Keratinocyte (primary cell): ENCODE measurements at places on chromosomes 2 and 18.

DNA sequence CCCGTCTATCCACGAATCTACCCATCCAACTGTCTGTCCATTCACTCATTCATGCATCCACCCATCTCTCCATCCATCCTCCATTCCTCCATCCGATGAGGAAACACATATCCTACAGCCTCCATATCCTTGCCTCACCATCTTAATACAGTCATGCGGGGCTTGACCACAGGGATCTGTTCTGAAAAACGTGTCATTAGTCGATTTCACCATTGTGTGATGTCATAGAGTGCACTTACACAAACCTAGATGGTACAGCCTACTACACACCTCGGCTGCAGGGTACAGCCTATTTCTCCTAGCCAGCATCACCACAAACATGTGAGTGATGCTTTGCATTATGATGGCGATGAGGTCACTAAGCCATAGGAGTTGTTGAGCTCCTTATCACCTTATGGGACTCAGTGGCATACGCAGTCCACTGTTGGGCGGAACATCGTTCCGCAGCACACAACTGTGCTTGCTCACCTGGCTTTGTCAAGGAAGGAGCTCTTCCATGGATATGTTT is 1.9 kb upstream of the NT5DC4 start:
- no peaks in the 10 kb centered on the region for H3K27me3 ChIP-seq
- DNase-seq: no peak
- peaks cover 9% of the 10 kb centered on the region for H3K4me1 ChIP-seq
- no peaks in the 10 kb centered on the region for H3K36me3 ChIP-seq

DNA sequence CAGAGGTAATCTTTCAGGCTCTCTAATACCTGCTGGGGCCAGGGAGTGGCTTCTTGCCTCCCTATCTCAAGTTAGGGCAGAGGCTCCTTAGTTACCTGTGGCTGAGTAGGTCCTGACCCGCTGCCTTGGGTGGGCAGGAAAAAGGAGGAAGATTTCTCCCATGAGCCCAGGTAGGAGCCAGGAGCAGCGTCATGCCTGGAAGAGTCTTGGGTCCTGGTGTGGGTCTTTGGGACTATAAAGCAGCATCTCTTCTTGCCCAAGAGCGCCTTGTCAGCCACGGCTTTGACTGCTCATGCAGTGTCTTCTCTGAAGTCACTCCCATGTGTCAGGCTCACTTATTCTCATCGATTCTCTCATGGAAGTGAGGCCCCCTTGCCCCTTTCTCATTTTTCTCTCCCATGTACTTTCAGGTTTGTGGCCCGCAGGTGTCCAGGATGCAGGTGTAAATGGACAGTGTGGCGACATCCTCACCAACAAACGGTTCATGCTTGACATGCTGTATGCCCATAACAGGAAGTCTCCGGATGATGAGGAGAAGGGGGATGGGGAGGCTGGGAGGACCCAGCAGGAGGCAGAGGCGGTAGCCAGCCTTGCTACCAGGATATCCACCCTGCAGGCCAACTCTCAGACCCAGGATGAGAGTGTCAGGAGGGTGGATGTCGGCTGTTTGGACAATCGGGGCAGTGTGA is 111.2 kb downstream of the TPGS2 start:
- no peaks in the 10 kb centered on the region for H3K27me3 ChIP-seq
- H3K27ac ChIP-seq: no peak overlapping the region
- no peaks in the 10 kb centered on the region for H3K36me3 ChIP-seq
- H3K4me1 ChIP-seq: no peaks in the 10 kb centered on the region
- no peak overlapping the region for H3K4me3 ChIP-seq

DNA sequence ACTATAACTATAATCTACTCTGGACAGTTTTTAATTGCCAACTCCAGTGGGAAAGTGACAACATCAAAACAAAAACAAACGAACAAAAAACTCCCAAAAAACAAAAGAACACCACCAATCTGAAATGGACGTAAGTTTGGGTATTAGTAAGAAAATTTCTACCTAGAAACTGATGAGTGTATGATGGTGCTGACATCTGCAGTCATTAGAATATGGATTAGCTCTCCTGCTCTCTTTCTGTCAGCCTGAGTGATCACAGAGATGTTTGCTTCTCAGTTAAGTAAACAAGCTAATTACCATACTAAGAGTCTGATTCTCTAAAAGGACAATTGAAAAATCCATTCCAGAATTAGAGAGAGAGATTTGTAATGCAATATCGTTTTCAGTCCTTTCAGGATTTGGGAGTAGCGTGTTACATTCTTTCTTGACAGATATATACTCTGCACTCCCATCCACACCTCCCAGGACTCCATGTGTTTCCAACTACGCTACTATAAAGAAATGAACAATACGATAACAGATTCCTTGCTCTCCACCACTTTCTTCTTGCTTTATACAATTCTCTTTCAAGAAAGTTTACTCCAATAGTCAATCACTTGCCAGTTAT is 1347.4 kb upstream of the PIK3C3 start:
- H3K4me3 ChIP-seq: no peak overlapping the region
- H3K27ac ChIP-seq: no peak overlapping the region
- no peaks in the 10 kb centered on the region for H3K36me3 ChIP-seq
- no peaks in the 10 kb centered on the region for H3K27me3 ChIP-seq
- no peak for DNase-seq

- no peak overlapping the region for H3K4me3 ChIP-seq
- H3K27ac ChIP-seq: no peak overlapping the region
- no peaks in the 10 kb centered on the region for H3K4me1 ChIP-seq
- no peaks in the 10 kb centered on the region for H3K27me3 ChIP-seq
- DNase-seq: no peak
Observed at GRCh38 chr2:203599509-203599908, 64.4 kb upstream of the RAPH1 start.

GRCh38 chr2:235026649-235027557 is 75.1 kb downstream of the SH3BP4 start:
- H3K36me3 ChIP-seq: no peaks in the 10 kb centered on the region
- H3K27ac ChIP-seq: peak overlapping the region; percentile 100
- H3K27me3 ChIP-seq: no peaks in the 10 kb centered on the region
- peak; percentile 99 for DNase-seq
- peaks cover 65% of the 10 kb centered on the region for H3K4me1 ChIP-seq

DNA sequence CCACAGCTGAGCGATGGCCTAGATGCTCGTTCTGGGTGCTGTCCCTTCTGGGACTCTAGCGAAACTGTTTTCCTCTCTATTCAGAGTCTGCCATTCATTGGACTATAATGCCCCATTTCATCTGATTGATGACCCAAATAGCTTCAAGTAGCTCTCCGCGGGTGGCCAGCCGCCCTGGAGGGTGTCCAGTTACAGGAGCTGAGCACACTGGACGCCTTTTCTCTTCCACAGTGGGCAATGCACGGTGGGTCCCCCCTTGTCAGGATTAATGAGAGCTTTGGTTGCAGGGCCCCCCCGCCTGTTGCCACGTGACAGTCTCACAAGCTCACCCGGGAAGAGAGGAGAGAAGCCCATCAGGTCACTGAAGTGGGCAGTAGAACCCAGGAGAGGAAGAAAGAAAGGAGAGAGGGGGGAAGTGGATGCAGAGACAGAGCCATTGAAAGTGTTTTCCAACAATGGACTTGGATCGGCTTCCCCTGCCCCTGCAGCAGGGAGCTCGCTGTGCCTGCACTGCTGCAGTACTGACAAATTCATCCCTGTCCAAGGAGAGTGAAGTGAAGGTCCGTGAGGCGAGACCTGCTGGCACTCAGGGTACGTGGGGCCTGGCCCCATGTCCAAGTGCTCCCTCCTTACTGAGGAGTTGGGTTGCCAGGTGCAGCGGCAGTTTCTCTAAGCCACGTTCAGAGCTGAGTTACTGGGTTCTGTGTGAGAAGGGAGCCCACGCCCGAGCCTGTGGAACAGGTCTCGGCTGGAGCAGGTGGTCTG is 44.8 kb downstream of the DIPK1C start:
- H3K27ac ChIP-seq: no peak overlapping the region
- H3K4me1 ChIP-seq: no peaks in the 10 kb centered on the region
- no peaks in the 10 kb centered on the region for H3K27me3 ChIP-seq
- H3K36me3 ChIP-seq: no peaks in the 10 kb centered on the region
- no peak for DNase-seq

DNA sequence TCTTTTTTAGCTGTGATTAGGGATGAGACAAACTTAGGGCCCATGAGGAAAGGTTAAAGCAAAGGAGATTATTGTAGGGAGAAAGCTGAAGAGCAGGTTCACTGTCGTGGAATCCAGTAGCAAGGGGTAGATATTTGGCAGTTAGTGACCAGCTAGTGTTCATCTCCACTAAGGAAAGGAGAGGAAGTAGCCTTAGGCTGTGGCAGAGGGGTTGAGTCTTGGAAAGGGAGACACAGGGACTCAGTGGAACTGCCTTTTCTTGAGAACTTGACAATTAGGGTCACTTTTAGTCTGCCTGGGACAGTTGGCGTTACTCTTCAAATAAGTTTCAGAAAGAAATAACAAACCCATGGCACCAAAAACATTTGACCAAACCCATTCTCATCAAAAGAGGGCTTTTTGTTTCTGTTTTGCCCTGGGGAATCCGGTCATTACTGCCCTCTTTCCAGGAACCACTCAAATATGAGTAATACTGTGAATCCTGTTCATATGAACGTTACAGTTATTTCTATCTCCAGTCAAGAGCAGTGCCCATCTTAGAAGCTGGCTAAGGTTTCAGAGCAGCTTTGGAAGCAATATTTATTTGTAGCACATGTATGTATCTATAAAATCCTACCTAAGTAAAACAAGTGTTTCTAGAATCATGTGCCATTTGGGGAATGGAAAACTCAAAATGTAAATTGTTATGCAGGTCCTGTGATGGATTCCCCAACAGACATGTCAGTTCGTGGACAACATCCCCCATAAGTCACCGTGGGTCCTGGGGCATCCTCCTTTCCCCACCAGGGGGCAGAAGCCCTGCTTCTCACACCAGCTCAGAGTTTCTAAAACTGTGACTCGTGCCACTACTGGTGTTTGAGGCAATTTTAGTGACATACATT is 77.3 kb upstream of the PHLPP1 start:
- peaks cover 15% of the 10 kb centered on the region for H3K4me1 ChIP-seq
- H3K4me3 ChIP-seq: no peak overlapping the region
- H3K36me3 ChIP-seq: no peaks in the 10 kb centered on the region

- H3K4me3 ChIP-seq: no peak overlapping the region
- H3K27ac ChIP-seq: no peak overlapping the region
- no peak for DNase-seq
- no peaks in the 10 kb centered on the region for H3K36me3 ChIP-seq
- no peaks in the 10 kb centered on the region for H3K27me3 ChIP-seq
Observed at GRCh38 chr2:64685430-64685829, 31.7 kb upstream of the SERTAD2 start.
